ENCODE measurements at places on chromosomes 16 and 17.

GRCh38 chr16:53085931-53086421, 31.2 kb downstream of the CHD9 start:
- no peak for DNase-seq

GRCh38 chr17:1137465-1137894, 42.3 kb downstream of the ABR start:
- DNase-seq: no peak

DNA sequence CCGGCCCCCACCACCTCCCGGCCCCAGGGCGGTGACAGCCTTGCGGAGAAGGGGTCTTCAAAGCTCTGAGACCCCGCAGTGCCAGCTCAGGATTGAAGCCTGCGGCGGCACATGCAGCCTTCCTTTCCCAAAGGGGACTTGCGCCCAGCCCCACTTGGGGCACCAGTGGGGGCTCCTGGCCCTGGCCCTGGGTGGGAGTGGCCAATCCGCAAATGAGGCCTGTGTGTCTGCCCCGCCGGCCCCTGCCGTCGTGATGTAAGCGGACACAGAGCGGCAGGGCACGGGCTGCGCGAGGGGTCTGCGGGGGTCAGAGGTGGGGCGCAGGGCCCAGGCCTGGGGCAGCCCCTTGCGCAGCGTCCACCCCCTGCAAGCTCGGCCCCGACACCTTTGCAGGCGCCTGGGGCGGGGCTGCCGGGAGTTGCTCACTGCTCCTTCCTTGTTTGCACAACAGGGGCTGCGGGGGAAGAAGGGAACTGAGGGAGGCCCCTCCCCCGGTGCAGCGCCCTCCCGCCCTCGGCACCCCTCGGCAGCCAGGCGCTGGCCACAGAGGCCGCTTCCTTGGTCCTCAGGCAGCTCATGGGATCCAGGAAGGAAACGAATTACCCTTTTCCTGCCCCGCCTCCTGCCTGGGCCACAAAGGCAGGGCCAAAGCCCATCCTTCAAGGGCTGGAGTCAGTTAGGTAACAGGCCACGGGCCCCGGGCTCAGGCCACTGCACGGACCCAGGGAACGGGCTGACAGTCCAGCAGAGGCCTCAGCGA, 2.9 kb downstream of the SLC16A3 start:
- DNase-seq: peak; percentile 90

DNA sequence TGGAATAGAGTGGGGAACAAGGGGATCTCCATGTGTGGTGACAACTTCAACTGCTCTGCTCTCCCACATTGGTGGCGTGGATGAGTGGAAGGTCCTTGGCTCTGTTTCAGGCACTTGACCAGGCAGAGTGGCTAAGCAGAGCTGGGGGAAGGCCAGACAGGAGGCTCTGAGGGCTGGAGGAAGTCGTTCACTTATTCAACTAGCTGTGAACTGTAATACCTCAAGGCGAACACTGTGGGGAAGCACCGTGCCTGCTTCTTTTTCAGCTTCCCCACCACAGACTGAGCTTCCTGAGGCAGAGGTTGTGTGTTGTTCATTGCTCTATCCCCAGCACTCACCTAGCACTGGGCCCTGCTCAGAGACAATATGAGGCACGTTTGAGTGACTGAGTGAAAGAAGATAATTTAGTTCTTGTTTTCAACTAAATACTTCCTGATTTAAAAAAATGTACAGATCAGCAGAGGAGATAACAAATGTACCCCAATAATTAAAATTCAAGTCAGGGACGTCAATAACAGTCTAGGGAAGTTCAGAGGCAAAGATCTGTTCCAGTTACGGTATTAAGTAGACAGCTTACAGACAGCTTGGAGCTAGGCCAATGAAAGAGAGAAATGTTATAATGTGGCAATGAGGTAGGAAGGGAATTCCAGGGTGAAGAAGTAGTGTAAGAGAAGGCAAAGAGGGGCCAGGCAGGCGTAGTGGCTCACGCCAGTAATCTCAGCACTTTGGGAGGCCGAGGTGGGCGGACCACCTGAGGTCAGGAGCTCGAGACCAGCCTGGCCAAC, 34.7 kb downstream of the MYO18A start:
- DNase-seq: peak; percentile 87

- peak; percentile 56 for DNase-seq
Measured at GRCh38 chr17:40442392-40443195, 656 bp upstream of the IGFBP4 start.

DNA sequence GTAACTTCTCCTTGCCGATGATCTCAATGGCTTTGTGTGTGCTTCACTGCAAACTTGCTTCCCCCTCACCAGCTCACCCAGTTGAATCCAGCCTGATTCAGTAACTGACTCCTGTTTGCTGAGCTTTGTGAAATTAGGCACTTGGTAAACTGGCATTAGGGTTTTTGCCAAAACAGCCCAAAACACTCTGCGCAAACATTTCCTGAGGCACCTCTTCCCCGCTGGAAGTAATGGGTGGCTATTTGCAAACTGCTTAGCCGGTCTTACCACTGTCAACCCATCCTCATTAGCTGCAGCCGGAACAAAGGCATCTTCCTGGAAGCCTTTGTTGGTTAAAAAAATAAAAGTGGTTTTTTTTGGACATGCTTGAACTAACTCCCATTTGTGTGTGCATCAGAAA, 353.2 kb downstream of the MAF start:
- no peak for DNase-seq

GRCh38 chr17:66918896-66919295, 45.6 kb upstream of the CACNG4 start:
- DNase-seq: no peak

- no peak for DNase-seq
Measured at GRCh38 chr17:82127704-82128103, 29.7 kb upstream of the FASN start.

DNA sequence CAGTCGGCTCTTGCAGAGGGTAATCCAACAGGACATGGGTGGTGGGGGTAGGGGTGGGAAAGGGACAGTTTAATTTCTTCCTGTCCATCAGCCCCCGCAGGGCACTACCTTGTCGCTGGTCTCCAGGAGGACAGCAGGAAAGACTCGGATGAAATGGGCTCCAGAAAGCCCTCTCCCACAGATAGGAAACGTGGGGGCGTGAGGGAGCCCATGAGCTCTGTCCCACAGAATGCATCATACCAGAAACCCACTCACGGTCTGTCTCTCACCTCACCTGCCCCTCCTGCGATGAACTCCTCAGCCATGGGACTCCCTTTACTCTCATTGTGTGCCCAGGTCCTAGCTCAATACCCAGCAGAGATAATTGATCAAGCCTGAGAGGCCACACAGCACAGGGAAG, 240.1 kb downstream of the GSG1L start:
- DNase-seq: no peak

GRCh38 chr17:43309505-43310332, 75.9 kb upstream of the RNU2-1 start:
- peak; percentile 48 for DNase-seq

GRCh38 chr17:79715943-79716797, 14.6 kb upstream of the ENPP7 start:
- DNase-seq: no peak

GRCh38 chr16:83810901-83811300, 3.1 kb downstream of the HSBP1 start:
- no peak for DNase-seq

DNA sequence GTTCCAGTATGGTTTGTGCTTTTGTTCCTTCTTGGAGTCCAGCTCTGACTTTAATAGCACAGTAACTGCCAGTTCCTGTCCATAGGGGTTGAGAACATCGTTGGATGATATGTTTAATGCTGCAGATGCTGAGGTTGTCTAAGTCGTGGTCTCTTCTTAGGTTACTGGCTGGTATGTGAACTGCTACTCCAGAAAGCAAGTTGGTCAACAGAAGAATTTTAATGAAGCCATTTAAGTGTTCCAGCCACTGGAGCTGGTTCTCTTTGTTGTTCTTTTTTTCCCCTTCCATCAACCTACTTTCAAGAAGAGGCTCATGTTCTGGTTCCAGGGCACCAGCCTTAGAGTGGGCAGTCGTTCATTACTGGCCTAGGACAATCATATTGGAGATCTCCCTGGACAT, 140.3 kb upstream of the TBX2 start:
- DNase-seq: no peak

DNA sequence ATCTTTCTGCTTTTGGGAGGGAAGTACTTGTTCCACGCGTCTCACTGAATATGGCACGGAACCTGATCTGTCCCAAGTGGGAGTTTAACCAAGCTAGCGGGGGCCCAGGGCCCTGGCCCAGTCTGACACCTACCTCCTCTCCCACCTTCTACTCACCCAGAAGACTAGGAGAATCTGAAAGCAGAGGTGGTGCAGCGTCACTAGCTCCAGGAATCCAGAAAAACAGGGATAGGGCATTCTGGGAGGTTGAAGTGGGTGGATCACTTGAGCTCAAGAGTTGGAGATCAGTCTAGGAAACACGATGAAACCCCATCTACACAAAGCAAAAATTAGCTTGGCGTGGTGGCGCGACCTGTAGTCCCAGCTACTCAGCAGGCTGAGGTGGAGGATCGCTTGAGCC, 163.5 kb upstream of the ZNF267 start:
- DNase-seq: no peak

- no peak for DNase-seq
Measured at GRCh38 chr17:62321451-62321850, 58.9 kb upstream of the EFCAB3 start.

DNA sequence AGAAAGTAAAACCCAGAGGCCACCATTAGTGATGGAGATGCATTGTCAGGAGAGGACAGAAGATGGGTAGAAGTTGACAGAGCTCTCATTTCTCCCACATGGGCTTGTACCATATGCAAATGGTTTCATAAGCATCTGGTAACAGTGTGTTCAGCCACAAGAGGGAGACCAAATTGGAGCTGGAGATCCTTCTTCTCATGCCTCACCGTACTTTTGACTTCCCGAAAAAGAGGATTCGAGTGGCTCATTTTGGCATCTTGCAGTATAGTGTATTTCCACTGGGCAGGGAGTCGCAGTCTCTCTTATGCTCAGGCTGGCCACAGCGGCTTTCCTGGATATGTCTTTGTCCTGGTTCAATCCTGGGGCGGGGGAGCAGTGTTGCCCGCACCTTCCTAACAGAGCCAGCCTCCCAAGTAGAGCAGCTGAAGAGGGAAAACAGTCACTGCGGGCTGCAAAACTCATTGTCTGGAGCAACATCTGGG, 23.8 kb downstream of the TBC1D3B start:
- DNase-seq: no peak

DNA sequence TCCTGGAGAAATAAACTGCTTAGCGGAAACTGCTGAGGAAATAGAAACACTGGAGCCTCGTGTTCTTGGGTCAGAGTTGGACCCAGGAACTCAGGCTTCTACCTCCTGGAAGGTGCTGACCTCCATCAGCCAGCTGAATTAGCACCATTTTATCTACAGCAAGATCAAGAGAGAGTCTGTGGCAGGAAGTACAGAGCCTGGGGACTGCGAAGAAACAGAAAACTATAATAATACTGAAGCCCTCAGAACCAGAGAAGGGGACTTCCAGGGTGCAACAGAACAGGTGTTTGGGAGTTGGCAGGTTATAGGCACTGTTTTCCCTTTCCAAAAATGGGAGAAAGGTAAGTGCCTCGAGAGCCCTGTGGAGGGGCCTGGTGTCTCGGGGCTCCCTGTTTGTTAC, 379.7 kb downstream of the CA10 start:
- no peak for DNase-seq

- DNase-seq: peak; percentile 97
Measured at GRCh38 chr17:69047368-69048263, 13.1 kb downstream of the ABCA9 start.

GRCh38 chr17:8935191-8935590, 30.3 kb downstream of the PIK3R5 start:
- peak; percentile 61 for DNase-seq

DNA sequence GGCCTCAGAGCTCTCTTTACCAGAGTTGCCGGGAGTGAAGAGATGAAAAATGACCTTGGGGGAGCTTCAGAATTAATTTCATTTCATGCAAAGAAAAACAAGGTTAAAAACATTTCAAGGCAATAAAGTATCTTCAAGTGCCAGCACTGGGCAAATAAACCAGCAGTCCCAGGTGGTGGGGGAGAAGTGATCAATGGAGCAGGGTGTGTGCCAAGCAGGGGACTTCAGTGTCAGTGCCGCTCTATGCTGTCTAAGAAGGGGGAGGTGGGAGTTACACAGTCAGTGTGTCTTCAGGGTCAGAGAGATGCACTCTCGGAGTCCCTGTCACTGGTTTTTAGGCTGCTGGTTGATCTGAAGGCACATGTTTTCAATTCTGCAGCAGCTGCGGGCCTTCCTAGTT, 57.2 kb upstream of the MGAT5B start:
- no peak for DNase-seq

DNA sequence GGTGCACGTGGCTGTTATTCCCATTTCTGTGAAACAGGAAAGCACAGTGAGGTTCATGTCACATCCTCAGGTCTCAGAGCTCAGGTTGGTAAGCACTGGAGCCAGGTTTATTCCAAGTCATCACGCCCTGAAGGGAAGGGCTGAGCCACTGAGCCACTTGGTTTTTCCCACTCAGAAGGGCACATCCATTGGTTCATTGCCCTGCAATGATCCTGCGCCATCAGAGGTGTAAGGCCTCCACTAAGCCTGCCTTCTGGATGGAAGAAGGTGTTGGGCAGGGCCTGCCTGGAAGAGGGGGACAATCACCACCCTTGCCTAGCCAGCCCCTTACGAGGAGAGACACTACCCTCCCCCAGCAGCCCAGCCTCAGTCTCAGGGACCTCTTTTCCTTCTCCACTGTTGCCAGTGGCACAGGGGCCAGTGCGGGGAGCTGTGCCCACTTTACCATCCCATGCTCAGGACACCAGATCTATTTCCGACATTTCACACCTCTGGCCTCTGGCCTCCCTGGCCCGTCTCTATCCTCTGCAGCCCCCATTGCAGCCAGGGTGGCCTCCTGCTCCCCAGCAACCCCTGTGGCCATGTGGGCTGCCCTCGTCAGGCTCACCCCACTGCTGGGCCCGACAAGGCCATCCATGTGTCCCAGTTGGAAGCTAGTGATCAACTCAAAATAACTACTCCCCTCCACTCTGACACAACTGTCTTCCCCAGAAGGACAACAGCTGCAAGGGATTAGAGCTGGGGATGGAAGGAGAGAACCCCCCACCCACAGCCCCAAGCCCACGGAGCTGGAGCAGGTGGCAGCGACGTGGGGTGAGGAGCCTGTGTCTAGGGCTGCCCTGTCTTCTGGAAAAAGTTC, 29.9 kb downstream of the CFAP20 start:
- DNase-seq: no peak

- no peak for DNase-seq
Measured at GRCh38 chr17:77282524-77283515, 142.1 kb downstream of the SEC14L1 start.

DNA sequence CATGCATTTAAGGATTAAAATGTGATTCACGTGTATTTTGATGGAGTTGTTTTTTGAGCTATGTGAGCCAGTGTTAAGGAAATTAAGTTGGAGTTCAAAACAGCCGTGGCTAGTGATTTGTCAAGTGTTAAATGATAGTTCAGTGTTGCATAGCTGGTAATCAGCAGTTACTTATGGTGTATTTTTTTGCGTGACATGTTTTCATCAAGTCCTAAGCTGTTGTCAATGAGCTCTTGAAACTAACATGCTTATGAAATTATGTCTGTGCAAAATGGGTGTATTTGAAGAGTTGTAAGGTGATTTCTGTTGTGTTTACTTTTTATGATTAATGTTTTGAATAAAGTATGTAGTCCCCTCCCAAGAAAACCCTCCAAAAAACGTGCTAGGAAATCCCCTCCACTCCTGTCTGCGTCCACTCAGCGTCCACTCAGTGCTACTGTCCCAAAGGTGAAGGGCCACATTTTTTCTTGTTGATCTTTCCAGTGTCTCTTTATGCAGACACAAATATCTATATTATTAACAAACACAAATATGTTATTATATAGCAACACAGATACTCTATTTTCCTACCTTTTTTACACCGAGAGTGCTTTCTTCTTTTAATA, 30.0 kb downstream of the USP10 start:
- no peak for DNase-seq
